RWPE1 (cell line): ENCODE measurements at places on chromosomes 7 and 10.

DNA sequence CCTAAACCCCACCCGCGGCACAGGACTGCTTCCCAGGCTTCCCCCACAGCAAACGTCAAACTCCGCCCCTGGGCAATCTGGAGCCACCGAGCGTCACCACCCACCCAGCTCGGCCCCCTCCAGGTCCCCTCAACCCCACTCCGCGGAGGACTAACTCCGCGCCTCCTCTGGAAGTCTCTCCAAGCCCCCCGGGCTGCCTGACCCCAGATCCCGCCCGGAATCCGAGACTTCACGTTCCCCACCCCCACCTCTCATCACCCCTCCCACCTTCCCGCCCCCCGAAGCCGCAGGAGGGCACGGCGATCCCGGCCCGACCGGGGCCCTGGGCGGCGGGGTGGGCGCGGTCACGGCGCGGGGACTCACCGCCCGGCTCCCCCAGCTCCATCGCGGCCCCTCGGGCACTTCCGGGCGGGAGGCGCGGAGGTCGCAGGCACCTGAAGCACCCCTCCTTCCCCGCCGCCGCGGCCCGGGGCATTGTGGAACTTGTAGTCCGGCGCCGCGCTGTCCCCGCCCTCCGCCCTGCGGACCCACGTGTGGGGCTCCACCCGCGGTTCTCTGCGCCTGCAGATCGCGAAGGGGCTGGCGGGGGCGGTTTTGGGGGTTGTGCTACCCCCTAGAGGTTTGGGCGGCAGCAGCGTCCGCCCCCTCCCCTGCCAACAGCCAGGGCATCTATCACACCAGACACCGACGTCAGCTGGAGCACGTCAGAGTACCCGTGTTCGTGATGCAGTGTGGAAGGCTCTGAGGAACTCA, at the start of gene TMUB1:
Gene TMUB1, minus strand, starts transcription at position 423 of the 753 bp plus-strand sequence. CDS start 930 bp downstream, outside the sequence.
- peak; percentile 32 for DNase-seq

DNA sequence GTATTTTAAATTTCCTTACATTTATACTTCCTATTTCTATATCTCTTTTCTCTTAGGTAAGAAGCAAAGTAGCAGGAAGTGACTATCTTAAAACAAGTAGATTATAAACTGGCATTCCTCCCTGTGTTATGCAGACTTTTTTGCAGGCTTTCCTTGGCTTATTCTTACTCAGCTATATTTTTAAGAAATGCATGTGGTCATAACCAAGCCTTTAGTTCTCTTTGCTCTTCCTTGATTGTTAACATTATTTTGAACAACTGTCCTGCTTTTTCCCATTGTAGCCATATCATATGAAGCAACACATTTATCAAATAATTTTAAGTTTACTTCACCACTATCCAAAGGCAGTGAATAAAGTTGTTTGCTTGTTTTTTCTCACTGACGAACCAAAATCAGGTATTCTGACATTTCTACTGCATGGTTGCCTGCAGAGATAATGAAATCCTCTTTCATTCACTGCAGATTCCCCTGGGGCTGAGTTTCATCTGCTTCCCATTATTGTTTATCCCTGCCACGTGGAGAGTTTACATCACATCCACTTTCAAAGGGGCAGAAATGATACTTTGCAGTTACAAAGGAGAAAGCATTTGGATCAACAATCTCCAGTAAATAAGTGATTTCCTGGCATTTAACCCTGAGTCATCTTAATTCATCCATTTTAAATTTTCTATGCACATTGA, 389.9 kb upstream of the SEMA3C start:
- DNase-seq = no peak

DNA sequence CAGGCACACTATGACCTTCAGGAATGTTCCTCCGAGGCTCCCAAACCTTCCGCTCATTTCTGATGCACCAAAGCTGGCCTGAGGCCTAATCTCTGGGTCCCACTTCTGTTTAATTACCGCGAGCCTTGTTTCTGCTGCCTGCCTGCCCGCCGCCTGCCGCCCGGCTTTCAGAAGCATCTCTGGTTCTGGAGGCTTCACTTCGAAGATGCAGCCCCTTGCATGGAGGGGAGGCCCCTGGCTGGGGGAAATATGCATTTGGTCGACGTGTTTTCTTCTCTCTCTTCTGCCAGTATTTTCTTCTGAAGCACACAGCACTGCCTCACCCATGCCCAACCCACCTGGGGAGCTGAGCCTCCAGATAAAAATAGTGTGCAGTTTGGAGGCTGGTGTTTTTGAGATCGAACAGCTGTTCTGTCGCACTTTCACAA, 166.9 kb downstream of the PAXIP1 start:
- DNase-seq = no peak

- peak; percentile 36 for DNase-seq
These were observed 1.0 kb upstream of the NRP1 start for GRCh38 chr10:33335551-33335800.

DNA sequence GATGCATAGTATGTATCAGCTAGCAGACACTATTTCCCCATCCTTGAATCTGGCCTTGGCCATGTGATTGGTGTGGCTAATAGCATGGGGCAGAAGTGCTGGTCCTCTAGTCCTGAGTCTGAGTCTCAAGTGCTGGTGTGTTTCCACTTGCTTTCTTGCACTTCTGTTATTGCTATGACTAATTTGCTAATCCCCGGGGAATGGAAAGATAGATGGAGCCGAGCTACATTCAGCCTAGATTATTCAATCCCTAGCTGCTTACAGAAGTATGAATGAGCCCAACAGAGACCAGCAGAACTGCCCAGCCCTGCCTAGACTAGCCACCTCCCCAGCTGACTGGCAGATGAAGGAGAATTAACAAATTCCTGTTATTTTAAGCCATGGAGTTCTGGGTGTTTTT, 53.2 kb upstream of the SYPL1 start:
- DNase-seq = no peak

DNA sequence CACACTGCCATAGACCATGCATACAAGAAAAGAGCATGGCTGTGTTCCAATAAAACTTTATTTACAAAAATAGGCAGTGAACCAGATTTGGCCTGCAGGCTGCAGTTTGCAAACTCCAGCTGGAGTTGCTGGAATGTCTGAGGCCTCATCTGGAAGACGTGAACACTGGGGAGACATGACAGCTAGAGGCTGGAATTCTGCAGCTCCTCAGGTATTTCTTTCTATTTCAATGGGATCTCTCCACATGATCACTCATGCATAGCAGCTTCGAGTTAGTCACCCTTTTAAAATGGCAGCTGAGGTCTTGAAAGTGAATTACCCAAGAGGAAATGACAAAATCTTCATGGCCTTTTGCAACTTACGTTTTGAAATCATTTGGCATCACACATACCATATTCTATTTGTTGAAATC, 52.6 kb upstream of the BET1 start:
- peak; percentile 67 for DNase-seq

DNA sequence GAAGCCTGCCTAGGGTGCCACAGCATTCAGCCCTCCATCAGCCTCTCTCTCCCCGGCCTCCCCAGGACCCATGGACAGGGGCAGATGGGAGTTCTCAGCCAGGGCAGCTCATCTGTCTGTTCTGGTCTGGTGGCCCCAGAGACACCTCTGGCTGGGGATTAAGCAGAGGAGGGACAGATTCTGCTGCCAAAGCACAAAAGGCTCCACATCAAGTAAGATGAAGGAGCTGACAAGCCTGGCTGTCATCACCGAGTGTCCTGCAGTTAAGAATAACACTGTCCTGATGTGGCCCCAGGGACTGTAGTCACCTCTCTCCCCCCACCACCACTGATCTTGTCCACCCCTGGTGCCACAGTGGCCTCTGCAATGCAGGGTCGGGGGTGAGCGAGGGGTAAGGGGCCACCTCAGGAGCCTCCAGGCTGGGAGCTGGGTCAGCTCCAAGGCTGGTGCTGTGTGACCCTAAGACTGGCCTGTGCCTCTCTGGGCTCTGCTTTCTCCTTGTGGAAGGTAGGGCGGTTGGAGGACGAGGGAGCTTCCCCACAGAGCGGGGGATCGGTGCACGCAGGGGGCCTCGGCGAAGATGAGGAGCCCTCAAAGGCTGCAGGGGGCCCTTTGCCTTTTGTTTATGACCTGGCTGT, 18.7 kb downstream of the C10orf105 start:
- no peak for DNase-seq

- DNase-seq = no peak
These were observed 57.5 kb upstream of the FAM133B start for GRCh38 chr7:92647652-92648051.

GRCh38 chr10:47067949-47068940, 157.0 kb downstream of the PTPN20 start:
- DNase-seq = no peak

DNA sequence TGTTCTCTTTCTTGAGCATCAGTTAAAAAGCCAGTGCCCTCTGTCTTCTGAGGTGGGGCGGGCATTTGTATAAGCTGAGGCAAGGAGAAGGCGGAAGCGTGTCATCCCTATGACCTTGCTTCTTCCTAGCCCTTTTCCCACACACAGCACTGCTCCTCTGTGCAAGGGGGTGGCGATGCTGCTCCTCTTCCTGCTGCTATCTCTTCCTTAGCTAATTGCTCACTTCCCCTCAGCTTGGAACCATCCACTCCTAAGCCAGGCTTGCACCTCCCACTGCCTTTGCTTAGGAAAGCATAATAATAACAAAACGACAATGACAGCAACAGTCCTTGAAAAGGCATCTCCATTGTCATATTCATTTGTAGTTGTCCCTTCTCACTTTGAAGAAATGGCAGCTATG, 366.9 kb downstream of the PHTF2 start:
- no peak for DNase-seq

DNA sequence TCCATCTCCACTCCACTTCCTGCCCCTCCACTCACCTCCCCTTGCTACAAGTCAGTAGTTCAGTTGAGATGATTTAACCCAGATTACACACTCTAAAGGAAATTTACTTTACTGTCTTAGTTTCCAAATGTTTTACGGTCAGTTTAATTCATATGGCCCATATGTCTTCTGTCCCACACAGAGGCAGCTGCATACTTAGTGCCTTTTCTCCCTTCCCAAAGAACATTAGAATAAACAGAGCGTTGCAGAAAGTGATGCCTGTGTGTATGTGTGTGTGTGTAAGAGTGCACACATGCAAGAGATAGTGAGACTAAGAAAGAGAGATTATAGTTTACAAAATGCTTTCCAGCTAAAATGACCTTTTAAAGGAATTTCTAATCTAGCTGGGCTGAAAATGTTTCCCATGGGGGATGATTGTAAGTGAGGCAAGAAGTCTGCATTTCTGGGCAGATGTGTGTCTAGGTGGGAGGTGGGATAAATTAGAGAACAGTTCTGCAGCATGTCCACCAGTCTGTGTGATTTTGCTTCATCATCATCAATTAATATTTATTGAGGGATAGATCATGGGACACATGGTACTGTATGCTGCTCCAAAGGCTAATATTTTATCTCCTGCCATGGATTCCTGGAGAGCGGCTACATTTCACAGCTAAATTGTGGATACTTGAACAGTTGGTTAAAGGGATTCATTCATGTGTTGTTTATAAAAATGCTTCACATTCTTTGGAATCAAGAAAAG, 81.5 kb downstream of the NXPH1 start:
- no peak for DNase-seq

DNA sequence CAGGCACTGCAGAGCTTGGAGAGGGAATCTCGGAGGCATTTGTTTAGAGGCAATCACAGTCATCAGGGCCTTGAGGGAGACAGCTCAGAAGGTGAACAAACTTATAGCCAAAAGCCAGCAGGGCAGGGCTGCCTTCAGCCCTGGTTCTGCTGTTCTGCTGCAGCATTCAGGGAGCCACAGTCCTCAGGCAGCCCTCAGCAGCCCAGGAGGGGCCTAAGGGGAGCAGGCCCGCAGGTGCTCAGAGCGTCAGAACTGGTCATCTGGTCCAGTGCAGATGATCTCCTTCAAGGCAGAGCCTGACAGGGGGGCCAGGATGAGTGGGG, 84.7 kb downstream of the ARHGAP22 start:
- DNase-seq = no peak

DNA sequence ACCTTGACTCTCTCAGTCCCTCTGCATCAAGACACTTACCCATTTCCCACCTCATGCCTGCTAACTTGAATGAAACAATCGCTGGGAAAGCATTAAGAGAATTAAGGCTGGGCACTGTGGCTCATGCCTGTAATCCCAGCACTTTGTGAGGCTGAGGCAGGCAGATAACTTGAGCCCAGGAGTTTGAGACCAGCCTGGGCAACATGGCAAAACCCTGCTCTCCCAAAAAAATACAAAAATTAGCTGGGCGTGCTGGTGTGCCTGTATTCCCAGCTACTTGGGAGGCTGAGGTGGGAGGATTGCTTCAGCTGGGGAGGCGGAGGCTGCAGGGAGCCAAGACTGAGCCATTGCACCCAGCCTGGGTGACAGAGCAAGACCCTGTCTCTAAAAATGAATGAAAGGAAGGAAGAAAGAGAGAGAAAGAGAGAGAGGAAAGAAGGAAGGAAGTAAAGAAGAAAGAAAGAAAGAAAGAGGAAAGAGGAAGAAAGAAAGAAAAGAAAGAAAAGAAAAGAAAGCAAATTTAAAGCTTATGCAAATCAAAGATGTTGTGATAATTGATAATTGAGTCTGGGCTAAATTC, 646 bp downstream of the SERPINE1 start:
- no peak for DNase-seq
